ENCODE measurements at places on chromosomes 1 and 21.

DNA sequence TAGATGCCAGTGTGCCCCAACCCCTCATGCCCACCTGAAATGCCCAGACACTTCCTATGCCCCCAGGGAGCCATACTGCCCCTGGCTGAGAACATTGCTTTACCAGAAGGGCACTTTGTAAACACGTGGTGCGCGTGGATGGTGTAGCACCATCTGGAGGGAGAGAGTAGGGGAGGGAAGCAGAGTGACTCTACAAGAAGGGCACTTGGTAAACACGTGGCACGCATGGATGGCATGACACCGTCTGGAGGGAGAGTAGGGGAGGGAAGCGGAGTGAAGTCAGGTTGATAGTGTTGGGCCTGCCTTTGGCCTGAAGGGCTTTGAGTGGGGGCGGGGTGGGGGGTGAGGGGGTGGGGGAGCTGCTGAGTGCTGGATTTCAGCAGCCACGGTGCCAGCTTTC is 324.0 kb upstream of the VAMP3 start:
- no peak for DNase-seq

DNA sequence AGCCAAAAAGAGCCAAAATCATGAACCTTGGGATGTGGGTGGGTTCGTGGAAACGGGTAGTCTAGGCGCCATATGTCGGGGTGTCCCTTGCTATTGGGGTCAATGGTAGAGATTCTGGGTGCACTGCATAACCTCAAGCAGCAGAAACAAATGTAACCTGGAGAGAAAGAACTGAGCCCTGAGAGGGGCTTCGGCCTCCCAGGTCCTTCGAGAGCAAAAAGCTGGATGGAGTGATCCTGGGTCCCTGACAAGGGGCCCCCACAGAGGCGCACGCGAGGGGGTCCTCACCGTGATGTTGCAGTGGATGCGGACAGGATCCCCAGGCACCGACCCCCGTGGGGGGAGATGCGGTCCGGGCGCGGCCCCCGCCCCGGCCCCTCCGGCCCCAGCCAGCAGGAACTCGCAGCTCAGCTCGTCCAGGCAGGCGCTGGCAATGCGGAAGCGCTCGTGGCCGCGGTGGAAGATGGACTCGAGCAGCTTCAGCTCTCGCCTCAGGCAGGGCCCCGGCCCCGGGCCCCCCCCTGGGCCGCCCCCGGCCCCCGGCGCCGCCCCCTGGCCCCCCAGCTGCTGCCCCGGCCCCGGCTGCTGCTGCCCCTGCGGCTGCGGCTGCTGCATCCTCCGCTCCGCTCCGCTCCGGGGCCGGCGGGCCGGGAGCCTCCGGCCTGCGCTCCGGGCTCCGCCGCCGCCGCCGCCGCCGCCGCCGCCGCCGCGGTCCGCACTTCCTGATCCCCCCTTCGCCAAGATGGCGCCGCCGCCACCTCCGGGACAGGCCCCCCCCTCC is at the start of gene UBE2Q1:
Gene UBE2Q1 (minus strand): TSS at position 724 of the 781 bp plus-strand sequence. CDS start 109 bp downstream, at position 615.
- peak; percentile 22 for DNase-seq

DNA sequence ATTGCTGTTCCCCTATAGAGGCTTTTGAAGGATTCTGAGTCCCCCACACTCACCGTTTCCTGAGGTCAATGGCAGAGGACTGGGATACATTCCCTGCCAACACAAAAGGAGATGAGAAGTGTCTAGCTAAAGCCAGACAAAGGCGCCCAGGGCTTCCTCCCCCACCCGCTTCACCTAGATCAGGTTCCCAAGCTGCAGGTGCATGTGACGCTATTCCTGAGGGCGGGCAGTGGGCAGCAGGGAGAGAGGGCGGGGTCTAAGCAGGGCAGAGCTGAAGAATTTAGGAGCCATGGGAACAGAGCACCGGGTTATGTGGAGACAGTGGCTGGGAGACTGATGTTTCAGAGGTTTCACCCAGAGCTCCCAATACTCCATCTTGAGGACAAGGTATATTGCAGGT is 6.0 kb upstream of the ARHGEF2 start:
- no peak for DNase-seq

DNA sequence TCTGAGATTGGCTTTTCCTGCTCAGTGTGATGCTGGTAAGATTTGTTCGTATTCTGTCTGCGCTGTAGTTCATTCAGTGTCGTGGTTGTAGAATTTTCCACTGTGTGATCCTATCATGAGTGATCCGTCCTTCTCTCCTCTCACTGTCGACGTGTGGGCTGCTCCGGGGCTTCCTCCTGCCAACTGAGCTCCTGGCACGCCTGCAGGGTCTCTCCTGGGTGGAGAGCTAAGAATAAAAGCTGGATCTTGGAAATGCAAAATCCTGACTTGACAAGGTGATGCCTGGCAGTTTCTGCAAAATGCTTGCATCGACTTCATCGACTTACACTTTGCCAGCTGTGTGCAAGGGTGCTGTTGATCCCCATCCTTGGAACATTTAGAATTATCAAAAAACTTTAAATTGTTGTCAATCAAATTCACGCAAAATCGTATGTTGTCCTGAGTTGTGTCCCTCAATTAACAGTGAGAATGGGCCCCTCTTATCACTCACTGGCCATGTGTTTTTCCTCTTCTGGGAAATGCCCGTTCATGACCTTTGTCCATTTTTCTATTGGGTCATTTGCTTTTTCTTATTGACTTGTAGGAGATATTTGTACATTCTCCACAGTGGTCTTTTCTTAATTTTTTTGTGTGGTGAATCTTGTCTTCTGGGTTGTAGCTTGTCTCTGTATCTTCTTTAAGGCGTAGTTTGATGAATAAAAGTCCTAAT is 125.5 kb downstream of the CRYAA start:
- no peak for DNase-seq

DNA sequence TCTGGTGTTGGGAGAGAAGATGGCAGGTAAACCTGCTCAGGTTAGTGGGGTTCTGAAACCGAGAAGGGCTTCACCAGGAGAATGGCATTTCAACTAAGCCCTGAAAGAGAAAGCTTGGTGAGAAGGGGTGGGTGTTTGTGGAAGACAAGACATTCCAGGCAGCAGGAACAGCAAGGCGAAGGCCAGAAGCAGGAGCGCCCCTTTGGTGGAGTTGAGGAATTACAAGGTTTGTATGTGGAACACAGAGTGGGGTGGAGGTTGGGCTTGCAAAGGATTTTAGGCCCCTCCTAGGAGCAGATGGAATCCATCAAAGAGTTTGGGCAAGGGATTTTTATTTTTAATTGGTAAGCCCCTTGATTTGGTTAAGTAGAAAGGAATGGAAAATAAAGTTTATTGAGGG is 24.8 kb upstream of the ELOA start:
- DNase-seq, result no peak

DNA sequence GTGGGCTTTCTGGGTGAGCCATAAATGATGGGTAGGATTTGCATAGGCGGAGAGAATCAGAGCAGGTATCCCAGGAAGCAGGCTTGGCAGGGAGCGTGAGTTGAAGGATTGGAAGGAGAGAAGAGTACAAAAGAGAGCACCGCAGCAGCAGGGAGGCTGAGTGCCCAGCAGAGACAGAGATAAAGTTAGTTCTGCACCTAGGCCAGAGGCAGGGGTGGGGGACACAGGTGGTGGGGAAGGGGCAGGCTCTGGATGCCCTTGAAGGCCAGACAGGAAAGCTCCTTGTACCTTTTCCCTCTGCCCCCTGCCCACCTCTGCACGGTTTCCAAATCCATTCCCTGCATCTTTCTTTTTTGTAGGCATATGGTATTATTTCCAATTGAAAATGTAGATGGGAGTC is 33.0 kb upstream of the TRABD2B start:
- no peak for DNase-seq

DNA sequence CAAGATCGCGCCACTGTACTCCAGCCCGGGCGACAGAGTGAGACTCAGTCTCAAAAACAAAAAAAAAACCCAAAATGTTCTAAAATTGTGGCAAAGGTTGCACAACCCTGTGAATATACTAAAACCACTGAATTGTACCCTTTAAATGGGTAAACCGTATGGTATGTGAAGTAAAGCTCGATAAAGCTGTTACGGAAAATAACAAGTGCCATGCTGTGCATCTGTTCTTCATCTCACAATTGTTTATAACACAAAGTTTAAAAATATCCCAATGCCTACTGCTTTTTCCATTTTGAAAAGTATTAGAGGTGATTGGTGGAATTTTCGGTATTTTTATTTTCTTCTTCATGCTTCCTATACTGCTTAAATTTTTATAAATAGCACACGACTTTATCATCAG is 111.5 kb downstream of the ENAH start:
- no peak for DNase-seq

GRCh38 chr1:50829014-50829958 is 130.8 kb downstream of the FAF1 start:
- DNase-seq, result no peak

GRCh38 chr1:36420409-36420808 is 22.7 kb upstream of the LSM10 start:
- DNase-seq, result no peak

GRCh38 chr1:208942394-208943130 is 641.0 kb upstream of the CAMK1G start:
- no peak for DNase-seq

- no peak for DNase-seq
Observed at GRCh38 chr1:72851597-72851996, 569.3 kb upstream of the NEGR1 start.

Data from activated T-cell treated with anti-CD3 and anti-CD28 coated beads for 48 hours (primary cell).